ENCODE measurements at places on chromosomes 12 and 14. TPM values are rescaled to one million over a fixed set of nuclear protein-coding genes. Genes with fewer than 3 reads are reported as not detected.

The B3GNT4 gene
- total RNA-seq: 0.53 TPM

The AKAP5 gene
- total RNA-seq: 0.13 TPM

The RNASE11 gene
- total RNA-seq: not detected

The ZDHHC22 gene
- total RNA-seq: not detected

The SCNN1A gene
- total RNA-seq: 57.7 TPM

The DBX2 gene
- not detected for total RNA-seq

The SLC22A17 gene
- 0.90 TPM for total RNA-seq

The NYNRIN gene
- total RNA-seq: 2.0 TPM

The PLD4 gene
- not detected for total RNA-seq

The PRICKLE1 gene
- 2.4 TPM for total RNA-seq

The OAS1 gene
- total RNA-seq: 4.9 TPM

The NELL2 gene
- not detected for total RNA-seq

The MEG3 gene
- 3.7 TPM for total RNA-seq

The MORN3 gene
- total RNA-seq: 0.79 TPM

The GPR162 gene
- total RNA-seq: not detected

The SYNE3 gene
- 5.3 TPM for total RNA-seq

The DCN gene
- total RNA-seq: 32.6 TPM

The CCDC196 gene
- not detected for total RNA-seq

The BCL2L14 gene
- total RNA-seq: under 0.01 TPM

The COX14 gene
- 47.9 TPM for total RNA-seq

The BATF gene
- total RNA-seq: 2.6 TPM

The TMEM19 gene
- total RNA-seq: 37.6 TPM

The SDR9C7 gene
- 4.9 TPM for total RNA-seq

The MYH7 gene
- not detected for total RNA-seq

The RDH5 gene
- total RNA-seq: 1.1 TPM

The BEST3 gene
- not detected for total RNA-seq

The KRT74 gene
- total RNA-seq: 0.13 TPM

The SERPINA9 gene
- total RNA-seq: not detected

The KLRG1 gene
- under 0.01 TPM for total RNA-seq

The RNASE1 gene
- total RNA-seq: not detected

The MYF5 gene
- not detected for total RNA-seq

The GPR68 gene
- total RNA-seq: 0.77 TPM

The GZMB gene
- total RNA-seq: not detected

The SLC25A47 gene
- total RNA-seq: not detected

The KRT3 gene
- total RNA-seq: 0.13 TPM

The SERPINA12 gene
- not detected for total RNA-seq

The PTHLH gene
- 82.1 TPM for total RNA-seq

The SPIC gene
- not detected for total RNA-seq

The WNT5B gene
- 0.79 TPM for total RNA-seq

The CDKL1 gene
- 4.5 TPM for total RNA-seq

The RGS6 gene
- total RNA-seq: not detected

The HRK gene
- not detected for total RNA-seq

The TCL1B gene
- total RNA-seq: not detected

The ZBTB25 gene
- total RNA-seq: 4.7 TPM

The LGMN gene
- 34.0 TPM for total RNA-seq

The BAG5 gene
- 41.5 TPM for total RNA-seq

The KRT8 gene
- 309 TPM for total RNA-seq
